Omental fat pad (tissue), 4 donors: ENCODE measurements at places on chromosomes 4 and X. TPM values are rescaled to one million over a fixed set of nuclear protein-coding genes. Genes with fewer than 3 reads are reported as not detected.

Gene OPRPN
- not detected for total RNA-seq

Gene FOXR2
- total RNA-seq: not detected

Gene CYSLTR1
- total RNA-seq: 2.9 TPM

Gene MAGEA2B
- not detected for total RNA-seq

Gene CITED1
- 0.60 TPM for total RNA-seq

Gene XIAP
- 27.1 TPM for total RNA-seq

Gene ARSJ
- total RNA-seq: 5.8 TPM
